ENCODE measurements at places on chromosomes 11 and 22.

- no peak for DNase-seq
These were observed 1.1 kb downstream of the OVOL1 start for GRCh38 chr11:65787649-65788622.

DNA sequence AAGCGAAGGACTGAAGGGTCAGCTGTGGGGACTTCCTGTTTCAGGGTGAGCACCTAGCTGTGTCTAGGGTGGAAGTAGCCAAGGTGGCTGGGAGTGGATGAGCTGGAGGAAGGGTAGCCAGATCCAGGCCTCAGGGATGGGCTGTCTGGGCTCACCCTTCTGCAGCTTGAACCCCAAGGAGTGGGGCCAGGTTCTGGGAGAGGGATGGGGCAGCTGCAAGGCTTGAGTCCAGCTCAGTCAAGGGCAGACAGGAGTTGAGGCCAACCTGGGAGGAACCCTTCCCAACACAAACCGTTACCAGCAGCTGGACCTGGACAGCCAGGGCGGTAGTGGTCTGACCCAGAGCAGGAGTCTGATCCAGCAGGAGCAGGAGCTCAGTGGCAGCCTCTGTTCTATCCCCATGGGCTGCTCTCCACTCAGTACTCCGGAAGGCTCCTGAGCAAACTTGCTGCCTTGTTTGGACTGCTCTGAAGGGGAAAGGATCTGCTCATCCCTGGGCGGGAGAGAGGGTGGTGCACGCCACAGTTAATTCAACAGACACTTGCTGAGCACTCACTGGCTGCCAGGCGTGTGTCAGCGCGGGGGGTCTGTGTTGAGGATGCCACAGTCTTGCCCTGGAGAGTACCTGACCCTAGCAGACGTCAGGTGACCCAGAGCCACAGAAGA, 53.8 kb upstream of the THY1 start:
- no peak for DNase-seq

DNA sequence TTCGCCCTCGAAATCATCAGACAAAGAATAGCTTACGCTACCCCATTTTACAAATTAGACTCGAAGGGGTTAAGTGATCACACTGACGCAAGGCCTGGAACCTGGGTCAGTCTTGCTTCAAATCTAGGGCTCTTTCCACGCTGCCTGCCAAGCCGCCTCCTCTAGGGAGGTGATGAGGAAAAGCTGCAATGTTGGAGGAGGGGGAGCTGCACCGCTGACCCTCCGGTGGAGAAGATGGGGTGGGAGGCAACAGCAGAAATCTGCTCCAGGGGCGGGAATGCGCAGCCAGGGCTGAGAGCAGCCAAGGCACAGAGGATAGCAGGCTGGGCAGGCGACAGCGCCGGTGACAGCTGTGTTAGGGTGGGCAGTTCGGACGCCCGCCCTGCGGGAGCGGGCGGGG, 595 bp downstream of the SYVN1 start:
- no peak for DNase-seq

GRCh38 chr11:96235751-96236150, 107.2 kb downstream of the MAML2 start:
- no peak for DNase-seq

GRCh38 chr11:35893796-35894475, 49.9 kb upstream of the LDLRAD3 start:
- no peak for DNase-seq

DNA sequence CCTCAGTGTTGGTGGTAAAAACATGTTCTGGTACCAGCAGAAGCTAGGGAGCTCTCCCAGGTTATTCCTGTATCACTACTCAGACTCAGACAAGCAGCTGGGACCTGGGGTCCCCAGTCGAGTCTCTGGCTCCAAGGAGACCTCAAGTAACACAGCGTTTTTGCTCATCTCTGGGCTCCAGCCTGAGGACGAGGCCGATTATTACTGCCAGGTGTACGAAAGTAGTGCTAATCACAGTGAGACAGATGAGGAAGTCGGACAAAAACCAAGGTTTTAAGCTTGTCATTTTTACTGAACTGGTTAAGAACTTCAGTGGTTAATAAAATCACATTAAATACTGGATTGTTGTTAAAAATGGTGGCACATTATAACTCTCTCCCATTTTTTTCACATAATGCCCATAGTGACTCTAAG, 42.6 kb upstream of the VPREB1 start:
- no peak for DNase-seq

All from right lung (tissue), 10 donors.